Activated CD8-positive, alpha-beta memory T cell treated with anti-CD3 and anti-CD28 coated beads, Interleukin-2, amount 10 ng/mL, durations not matched to agents 7 days and 5 days (primary cell): ENCODE measurements at places on chromosomes 12 and 14.

DNA sequence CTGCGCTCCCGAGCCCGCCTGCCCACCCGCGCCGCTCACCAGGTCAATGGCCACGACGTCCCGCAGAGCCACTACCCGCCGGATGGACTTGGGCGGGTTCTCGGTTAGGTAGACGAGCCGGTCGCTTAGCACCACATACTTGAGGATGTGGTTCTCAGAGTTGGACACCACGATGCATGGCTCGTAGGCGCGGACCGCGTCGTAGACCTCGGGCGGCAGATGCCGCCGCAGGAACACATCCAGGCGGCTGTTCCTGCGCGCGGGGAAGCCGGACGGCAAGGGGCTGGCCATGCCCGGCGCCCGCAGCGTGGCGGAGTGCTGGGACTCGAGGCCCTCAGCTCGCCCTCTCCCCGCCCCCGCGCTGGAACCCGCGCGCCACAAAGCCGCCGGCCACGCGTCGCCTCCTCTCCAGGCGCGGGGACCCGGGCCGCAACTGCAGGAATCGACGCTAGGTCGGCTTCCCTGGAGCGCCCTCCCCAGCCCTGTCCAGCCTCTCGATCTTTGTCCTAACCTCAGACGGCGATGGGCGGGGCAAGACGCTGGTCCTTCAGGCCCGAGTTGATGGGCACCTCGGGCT, at the start of gene C12orf56:
Gene C12orf56, minus strand, starts transcription at position 484 of the 577 bp plus-strand sequence. Its CDS starts 193 bp downstream, at position 291.
- peaks cover 11% of the 10 kb centered on the region for H3K4me1 ChIP-seq
- H3K4me3 ChIP-seq = peak within 1 kb of the TSS; percentile 40
- H3K27ac ChIP-seq = no peak within 1 kb of the TSS
- peak; percentile 45 for DNase-seq

DNA sequence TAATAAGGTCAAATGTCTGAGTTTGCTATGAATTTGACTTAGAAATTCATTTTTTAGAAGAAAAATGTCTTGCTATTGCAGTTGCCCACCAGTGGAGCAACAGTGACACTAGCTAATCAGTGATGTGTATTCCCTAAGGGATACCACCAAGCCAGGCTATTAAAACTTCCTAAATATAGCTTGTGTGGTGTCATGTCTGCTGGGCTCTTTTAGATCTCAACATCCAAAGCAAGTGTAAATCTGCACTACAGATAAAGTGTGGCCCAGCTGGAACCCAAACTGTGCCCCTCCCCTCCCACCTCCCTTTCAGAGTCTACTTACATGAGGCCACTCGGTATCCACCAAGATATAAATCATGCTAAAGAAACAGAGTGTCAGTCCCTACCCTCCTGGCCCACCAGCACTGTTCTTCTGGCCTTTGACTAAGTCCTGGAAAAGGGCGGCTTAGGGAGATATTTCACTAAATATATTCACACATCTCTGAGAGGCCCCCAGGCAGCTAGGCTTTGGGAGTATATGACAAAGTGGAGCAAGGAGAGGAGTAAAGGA, 53.8 kb downstream of the SLC35F4 start:
- no peaks in the 10 kb centered on the region for H3K27me3 ChIP-seq
- H3K4me3 ChIP-seq = no peak overlapping the region
- no peak for DNase-seq
- peaks cover 2% of the 10 kb centered on the region for H3K4me1 ChIP-seq
- H3K27ac ChIP-seq = no peak overlapping the region

DNA sequence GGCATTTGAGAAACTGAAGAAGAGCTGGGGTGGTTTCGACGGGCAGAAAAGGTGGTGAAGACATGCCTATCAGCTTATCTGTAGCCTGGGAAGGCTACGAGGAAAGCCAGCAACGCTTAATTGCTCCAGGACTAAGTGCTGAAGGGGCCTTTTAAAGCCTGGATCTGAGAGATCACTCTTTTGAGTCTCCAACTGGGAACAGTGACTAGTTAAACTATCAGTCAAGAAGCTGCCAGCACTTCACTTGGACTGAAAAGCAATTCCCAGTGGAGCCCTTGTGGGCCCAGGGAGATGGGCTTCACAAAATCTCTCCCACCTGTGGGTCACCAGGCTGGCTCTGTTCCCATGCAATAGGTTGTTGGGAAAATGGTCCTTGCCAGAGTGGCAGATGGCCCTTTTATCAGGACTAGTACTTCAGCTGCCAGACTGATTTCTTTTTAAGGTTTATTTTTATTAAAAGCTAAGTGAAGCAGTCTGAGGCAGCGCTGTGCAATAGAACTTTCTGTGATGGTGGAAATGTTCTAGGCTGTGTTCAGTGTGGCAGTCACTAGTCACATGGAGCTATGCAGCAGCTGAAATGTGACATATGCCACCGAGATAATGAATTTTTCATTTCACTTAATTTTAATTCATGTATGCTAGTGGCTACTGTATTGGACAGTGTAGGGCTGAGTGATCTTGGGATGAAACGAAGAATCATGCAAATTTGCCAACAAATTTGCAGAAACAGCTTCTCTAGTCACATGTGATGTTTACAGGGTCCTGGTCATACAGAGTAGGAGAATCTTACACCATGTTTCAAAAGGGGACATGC, 276.8 kb downstream of the PCNX1 start:
- no peaks in the 10 kb centered on the region for H3K36me3 ChIP-seq
- peaks cover 17% of the 10 kb centered on the region for H3K27me3 ChIP-seq
- no peaks in the 10 kb centered on the region for H3K4me1 ChIP-seq
- no peak for DNase-seq

DNA sequence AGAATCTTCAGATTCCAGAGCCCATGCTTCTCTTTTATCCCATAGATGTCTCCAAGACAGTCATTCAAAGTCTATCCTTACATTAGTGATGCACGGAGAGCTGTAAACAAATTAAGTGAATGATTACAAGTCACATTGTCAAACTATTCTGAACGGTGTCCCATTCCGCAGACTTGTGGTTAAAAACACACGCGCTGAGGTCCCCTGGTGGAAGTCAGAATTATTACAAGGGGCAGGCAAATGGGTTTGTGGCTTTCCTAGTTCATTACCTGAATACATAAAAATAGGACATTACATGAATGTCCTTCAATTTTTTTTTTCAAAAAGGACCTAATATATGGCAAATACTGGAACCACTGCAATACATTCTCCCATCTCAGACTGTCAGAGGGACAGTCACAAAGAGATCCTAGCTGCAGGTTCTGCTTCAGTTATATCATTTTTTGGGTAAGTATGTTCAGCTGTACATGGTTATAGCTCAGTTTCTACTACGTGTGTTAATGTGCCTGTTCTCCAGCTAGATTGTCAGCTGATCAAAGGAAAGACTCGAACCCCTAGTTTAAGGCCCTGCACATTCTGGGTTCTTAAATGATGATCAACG, 53.1 kb upstream of the STON2 start:
- H3K36me3 ChIP-seq = no peaks in the 10 kb centered on the region
- peaks cover 6% of the 10 kb centered on the region for H3K4me1 ChIP-seq
- H3K4me3 ChIP-seq = no peak overlapping the region
- DNase-seq = peak; percentile 69
- peaks cover 22% of the 10 kb centered on the region for H3K27me3 ChIP-seq

- no peak for DNase-seq
- H3K27me3 ChIP-seq = no peaks in the 10 kb centered on the region
- no peaks in the 10 kb centered on the region for H3K4me1 ChIP-seq
- H3K4me3 ChIP-seq = no peak overlapping the region
Measured at GRCh38 chr14:29454026-29454693, 473.5 kb downstream of the PRKD1 start.

DNA sequence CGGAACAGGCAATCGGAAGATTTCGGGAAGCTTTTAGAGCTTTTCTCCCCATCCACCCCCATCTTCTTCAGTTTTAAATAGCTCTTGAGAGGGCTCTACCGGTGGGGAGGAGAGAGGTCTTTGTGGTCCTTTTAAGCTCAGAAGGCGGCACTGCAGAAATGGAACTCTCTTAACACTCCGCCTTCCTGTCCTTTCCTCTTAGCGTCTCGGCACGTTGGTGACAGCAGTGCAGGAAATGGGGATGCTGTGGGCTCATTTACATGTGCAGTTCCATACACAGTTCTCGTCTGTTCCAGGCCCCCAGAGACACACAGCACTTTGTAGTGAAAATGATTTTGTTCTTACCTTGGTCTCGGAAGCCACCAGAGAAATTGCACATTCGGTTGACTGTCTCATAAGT, 50.4 kb upstream of the RIN3 start:
- H3K36me3 ChIP-seq = peaks cover 5% of the 10 kb centered on the region
- H3K4me3 ChIP-seq = no peak overlapping the region

DNA sequence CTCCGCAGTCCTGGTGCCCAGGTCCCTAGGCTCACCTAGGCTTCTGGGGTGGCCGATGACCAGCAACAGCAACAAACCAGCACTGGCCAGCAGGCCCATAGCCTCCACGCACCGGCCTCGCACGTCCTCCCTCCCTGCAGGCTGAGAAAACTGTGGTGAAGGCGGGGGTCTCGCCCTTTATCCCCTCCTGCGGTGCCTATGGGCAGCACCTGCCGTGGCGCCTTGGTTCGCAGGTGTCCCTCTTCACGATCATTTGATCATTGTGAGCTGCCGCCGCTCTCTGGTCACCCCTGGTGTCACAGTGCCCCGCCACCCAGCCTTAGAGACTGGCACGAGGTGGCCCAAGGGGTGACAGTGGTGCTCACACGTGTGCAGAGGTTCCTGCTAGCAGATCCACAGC, at the start of gene OVCH1:
Gene OVCH1, minus strand, starts transcription at position 99 of the 400 bp plus-strand sequence. Its CDS starts 0 bp downstream, at position 99.
- peaks cover 10% of the 10 kb centered on the region for H3K27me3 ChIP-seq
- H3K4me1 ChIP-seq = no peaks in the 10 kb centered on the region
- no peak for DNase-seq
- H3K4me3 ChIP-seq = no peak within 1 kb of the TSS
- H3K36me3 ChIP-seq = no peaks in the 10 kb centered on the region

- H3K4me3 ChIP-seq = no peak overlapping the region
- H3K36me3 ChIP-seq = no peaks in the 10 kb centered on the region
- no peak overlapping the region for H3K27ac ChIP-seq
- no peaks in the 10 kb centered on the region for H3K27me3 ChIP-seq
Measured at GRCh38 chr12:78176643-78177042, 345.9 kb downstream of the NAV3 start.

- H3K27me3 ChIP-seq = no peaks in the 10 kb centered on the region
- H3K4me1 ChIP-seq = no peaks in the 10 kb centered on the region
- H3K36me3 ChIP-seq = no peaks in the 10 kb centered on the region
- H3K4me3 ChIP-seq = no peak overlapping the region
- no peak overlapping the region for H3K27ac ChIP-seq
Measured at GRCh38 chr14:85572845-85573244, 42.9 kb downstream of the FLRT2 start.

- no peak overlapping the region for H3K4me3 ChIP-seq
- peaks cover 15% of the 10 kb centered on the region for H3K4me1 ChIP-seq
- peaks cover 20% of the 10 kb centered on the region for H3K36me3 ChIP-seq
Measured at GRCh38 chr14:71487449-71487848, 444.8 kb upstream of the RGS6 start.

DNA sequence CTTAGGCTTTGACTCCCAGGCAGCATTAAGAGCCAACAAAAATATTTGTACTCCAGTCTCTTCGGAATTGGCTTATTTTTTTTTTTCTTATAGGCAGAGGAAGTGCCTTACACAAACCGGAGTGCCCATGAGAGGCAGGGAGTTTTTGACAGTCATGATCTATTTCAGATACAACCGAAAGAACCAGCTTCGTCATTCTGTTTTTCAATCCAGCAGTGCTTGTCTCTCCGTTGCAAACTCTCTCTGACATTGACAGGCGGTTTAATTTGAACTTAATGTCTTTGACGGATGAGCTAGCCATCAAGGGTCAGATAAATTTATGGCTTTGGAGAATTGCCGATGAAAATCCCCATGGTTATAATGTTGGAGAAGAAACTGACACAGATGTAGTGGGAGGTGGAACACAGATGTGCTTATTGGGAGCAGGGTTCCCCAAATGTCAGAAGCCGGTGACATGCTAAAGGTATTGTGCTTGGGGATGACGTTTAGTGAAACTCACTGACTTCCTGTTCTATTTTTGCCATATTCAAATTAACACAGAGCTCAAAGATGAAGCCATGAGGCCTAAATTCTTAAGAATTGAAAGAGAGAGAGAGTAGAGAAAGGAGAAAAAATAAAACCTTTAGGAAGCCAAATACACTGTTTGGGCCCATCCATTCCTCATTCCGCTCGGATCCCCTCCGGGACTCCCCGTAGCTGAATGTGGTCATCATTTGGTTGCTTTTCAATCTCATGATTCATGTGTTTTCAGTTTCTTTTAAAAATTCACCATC, 59.7 kb downstream of the PLXNC1 start:
- H3K4me3 ChIP-seq = peak overlapping the region; percentile 70
- H3K27ac ChIP-seq = peak overlapping the region; percentile 94
- peaks cover 61% of the 10 kb centered on the region for H3K4me1 ChIP-seq

GRCh38 chr12:48862760-48863159, 2.9 kb downstream of the RND1 start:
- peaks cover 2% of the 10 kb centered on the region for H3K36me3 ChIP-seq
- DNase-seq = no peak
- peaks cover 24% of the 10 kb centered on the region for H3K27me3 ChIP-seq

DNA sequence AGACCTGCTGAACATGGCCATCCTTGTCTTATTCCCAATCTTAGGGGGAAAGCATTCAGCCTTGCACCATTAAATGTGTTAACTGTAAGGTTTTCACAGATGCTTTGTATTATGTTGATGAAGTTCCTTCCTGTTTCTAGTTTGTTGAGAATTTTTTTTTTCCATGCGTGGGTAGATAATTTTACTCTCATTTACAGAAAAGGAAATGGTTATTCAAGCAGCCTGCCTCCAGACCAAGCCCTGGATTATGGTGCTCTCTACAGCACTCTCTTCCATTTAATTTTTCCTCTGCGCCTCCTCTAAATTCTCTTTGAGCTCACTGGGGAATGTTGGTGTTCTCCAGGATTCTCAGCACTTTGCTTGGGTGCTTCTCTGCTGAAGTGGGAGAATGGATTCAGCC, 179.3 kb upstream of the PZP start:
- DNase-seq = no peak
- H3K4me3 ChIP-seq = no peak overlapping the region
- peaks cover 2% of the 10 kb centered on the region for H3K36me3 ChIP-seq
- no peaks in the 10 kb centered on the region for H3K27me3 ChIP-seq
- peaks cover 11% of the 10 kb centered on the region for H3K4me1 ChIP-seq

DNA sequence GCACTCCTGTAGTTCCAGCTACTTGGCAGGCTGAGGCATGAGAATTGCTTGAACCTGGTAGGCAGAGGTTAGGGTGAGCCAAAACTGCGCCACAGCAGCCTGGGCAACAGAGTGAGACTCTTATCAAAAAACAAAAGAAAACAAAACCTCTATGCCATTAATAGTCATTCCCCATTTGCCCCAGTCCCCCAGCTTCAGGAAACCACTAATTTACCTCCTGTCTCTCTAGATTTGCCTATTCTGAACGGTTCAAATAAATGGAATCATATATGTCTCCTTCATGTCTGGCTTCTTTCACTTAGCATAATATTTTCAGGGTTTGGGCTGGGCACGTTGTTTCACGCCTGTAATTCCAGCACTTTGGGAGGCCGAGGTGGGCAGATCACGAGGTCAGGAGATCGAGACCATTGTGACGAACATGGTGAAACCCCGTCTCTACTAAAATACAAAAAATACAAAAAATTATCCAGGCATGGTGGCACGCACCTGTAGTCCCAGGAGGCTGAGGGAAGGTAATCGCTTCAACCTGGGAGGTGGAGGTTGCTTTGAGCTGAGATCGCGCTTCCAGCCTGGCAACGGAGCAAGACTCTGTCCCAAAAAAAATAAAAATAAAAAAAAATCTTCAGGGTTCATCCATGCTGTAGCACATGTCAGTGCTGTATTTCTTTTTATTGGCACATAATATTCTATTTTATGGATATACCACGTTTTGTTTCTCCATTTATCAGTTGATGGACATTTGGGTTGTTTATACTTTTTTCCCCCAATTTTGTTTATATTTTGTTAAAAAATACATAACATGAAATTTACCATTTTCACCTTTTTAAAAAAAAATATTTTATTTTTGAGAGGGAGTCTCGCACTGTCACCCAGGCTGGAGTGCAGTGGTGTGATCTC, 31.9 kb downstream of the KNTC1 start:
- H3K4me3 ChIP-seq = no peak overlapping the region
- no peaks in the 10 kb centered on the region for H3K4me1 ChIP-seq

GRCh38 chr12:5012337-5012736, 31.3 kb upstream of the KCNA5 start:
- H3K4me1 ChIP-seq = no peaks in the 10 kb centered on the region
- H3K27ac ChIP-seq = no peak overlapping the region
- H3K36me3 ChIP-seq = no peaks in the 10 kb centered on the region
